ENCODE measurements at places on chromosomes 5 and 9.

DNA sequence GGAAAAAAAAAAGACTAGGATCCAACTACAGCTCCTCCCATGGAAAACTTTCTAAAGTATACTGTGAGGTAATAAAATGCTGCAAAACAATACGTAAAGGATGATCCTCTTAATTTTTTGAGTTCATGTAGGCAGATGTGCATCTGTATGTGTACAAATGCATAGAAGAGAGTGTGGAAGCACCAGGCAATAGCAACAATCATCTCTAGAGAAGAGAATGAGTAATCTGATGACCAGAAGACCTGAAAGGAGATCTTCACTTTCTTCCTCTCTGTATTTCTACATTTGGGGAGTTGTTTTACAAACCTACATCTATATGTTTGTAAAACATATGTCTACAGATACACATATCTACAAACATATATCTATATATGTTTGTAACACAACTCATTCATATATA lies 29.3 kb upstream of the SPDL1 start:
- no peak for DNase-seq

GRCh38 chr9:607417-607816 lies 234.1 kb upstream of the DMRT1 start:
- DNase-seq: no peak

- no peak for DNase-seq
These were observed 55.1 kb upstream of the CNOT6 start for GRCh38 chr5:180438785-180439780.

- no peak for DNase-seq
These were observed 49.7 kb upstream of the NKD2 start for GRCh38 chr5:958701-959571.

- DNase-seq: no peak
These were observed 287.8 kb upstream of the DAB2 start for GRCh38 chr5:39712316-39713249.

DNA sequence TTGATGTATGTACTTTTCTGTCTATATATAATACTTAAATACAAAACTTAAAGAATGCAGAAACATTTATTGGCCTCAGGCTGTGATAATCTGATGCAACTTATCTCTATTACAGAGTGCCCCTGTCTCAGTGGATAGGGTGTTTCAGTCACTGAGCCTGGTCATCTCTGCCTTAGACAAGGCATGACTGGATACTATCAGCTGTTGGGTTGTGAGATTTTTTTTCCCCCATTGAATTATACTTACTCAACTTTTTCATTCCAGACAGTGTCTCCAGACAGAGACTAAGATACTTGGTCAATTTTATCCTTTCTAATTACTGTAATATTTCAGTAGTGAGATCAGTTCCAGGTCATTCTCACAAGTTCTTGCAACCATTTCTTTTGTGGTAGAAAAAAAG lies 26.7 kb downstream of the XRCC4 start:
- DNase-seq: no peak

All from iPS DF 6.9 (cell line).